ENCODE measurements at places on chromosomes 6 and 20.
A peak's percentile ranks its signal among the peaks of the same experiment; 100 is the strongest.

- DNase-seq = no peak
These were observed 19.2 kb downstream of the C6orf89 start for GRCh38 chr6:36904851-36905393.

DNA sequence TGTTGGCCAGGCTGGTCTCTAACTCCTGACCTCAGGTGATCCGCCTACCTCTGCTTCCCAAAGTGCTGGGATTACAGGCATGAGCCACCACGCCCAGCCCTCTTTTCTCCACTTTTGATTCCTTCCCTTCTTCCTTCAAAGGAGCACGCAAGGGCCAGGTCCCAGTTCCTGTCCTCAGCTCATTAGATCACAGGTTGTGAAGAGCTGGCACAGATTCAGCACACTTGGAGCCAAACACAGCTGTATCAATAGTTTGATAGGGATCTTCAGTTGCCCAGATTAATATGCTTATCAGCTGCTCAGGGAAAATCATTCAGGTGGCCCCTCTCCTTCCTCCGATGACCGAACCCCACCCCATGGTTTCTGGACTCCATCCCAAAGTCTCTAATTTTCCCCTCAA lies 14.4 kb upstream of the SLC22A23 start:
- no peak for DNase-seq

DNA sequence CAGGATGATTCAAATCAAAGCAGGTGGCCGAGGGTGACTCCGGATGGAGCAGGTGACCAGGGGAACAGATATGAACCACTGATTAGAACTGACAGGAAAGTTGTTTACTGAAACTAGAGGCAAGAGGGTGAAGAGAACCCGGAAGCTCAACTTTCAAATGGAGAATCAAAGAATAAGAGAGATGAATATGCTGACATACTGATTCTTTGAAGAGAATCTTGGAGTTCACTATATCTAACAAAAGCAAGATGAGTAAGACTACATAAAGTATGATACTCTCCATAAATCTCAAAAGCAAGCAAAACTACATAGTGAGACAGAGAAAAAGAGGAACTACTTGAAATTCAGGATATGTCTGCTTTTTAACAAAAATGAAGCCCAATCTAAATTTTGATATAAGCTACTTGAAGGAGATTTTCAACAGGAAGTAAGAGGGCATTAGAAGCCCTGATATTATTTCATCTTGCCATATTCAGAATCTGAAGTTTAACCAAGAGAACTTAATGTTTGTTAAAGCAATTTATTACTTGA lies 4.0 kb upstream of the UBD start:
- no peak for DNase-seq

GRCh38 chr6:72984981-72985665 lies 240.2 kb downstream of the KHDC1L start:
- peak; percentile 81 for DNase-seq

- DNase-seq = no peak
These were observed 101.6 kb downstream of the MTFR2 start for GRCh38 chr6:136148523-136148922.

DNA sequence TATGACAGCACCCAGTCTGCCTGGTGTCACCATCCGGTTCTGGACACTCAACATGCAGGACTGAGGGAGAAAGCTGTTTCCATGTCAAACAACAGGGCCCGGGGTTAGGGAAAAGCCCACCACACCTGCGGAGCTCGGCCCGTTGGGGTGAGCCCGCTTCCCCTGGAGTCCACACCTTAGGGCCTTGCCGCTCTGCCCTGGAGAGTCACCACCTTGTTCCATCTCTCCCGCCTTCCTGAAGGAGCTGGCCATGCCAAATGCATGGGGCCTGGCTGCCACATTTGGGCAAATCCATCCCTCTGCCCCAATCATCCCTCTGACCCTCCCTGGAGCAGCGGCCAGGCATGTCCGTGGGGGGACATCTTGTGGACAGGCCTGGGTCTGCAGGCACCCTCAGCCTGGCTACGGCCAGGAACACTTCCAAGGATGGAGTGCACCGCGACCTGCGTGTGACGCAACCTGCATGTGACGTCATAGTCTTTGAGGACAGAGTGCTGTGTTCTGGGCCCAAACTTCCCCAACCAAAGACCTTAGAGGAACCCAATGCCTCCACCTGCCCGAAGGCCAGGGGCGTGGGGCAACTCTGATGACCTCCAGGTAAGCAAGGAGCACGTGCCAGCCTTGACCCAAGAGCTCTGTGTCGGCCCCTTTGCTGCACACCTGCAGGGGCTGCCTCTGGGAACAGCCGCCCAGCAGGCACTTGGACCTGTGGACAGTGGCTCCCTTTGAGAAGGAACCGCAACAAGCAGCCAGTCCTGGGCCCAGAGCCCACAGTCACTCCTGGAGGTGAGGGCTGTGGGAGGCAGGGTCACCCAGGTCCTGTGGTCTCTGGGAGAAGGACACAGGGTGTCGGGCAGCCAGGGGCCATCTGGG lies 1.7 kb downstream of the CABLES2 start:
- DNase-seq = peak; percentile 37

GRCh38 chr20:41716911-41717310 lies 98.7 kb upstream of the CHD6 start:
- DNase-seq = no peak

DNA sequence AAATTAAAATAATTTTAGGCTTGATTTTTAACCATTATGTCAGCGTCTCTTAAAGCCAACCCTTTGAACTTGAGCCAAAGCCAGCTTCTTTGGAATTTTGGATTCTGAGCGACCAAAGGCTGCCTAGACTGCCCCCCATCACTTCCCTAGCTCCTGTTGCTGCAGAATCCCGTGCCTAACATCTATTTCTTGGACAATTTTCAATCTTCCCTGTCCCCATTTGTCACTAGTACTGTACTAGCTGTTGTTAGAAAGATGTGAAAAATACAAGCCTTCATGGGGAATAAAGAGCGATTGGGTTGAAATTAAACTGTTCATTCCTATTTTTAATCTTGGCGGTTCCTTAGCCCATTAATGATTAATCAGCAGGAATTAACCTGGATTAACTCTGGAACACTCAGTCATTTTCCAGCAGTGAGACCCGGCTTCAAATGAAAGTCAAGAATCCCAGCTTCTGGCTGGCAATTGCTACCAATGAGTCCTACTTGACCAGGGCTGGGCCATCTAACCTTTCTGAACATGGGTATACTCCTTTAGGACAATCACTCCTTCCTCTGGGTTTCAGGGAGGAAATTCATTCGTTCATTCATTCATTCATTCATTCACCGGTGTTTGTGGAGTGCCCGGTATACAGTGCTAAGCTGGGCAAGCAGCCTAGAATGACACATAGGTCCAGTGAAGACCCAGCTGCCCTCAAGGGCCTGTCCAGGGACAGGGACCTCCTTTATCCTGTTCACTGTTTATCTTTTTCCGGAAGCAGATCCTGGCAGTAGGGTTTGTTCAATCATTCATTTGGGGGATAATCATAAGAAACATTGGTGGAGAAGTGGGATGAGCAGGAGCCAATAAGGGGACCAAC lies 1.4 kb upstream of the RRBP1 start:
- DNase-seq = no peak

- DNase-seq = peak; percentile 53
These were observed 96.1 kb upstream of the BHLHE23 start for GRCh38 chr20:63102721-63103375.

DNA sequence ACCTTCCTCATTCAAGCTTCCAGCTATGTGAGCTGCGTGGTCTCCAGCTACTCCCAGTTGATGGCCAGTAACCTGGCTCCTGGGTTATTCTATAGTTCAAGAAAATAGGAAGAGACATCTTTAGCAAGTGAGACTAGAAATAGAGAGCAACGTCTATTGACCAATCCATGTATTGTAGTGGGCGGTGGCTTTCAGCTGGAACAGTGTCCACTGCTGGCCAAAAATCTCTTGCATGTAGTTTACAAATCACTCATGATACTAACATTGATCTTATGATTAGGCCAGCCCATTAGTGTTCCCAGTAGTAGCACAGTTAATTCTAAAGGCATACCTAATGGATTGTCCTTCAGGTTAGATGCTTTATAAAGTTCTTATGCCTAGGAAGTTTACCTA lies 58.9 kb upstream of the SCP2D1 start:
- DNase-seq = no peak

- peak; percentile 69 for DNase-seq
These were observed 14.5 kb downstream of the CSNK2A1 start for GRCh38 chr20:528923-529604.

DNA sequence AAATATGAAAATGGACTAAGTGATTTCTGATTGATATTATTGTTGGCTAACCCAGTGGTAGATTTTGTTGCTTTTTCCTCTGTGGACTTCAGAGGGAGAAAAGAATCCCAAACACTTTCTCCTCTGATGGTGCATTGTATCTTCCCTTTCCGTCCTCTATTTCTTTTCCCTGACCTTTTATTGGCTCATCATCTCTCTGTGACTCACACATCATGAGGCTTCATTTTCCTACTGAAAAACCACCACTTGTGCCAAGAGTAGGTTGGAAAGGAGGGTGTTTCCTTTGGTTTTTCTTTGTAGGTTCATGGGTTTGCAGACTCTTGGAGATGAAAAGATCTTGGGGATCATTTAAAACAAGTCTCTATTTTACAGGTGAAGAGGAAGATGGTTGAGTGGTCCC lies 311.7 kb upstream of the JAG1 start:
- peak; percentile 56 for DNase-seq

GRCh38 chr6:28789553-28790083 lies 134.2 kb downstream of the TRIM27 start:
- DNase-seq = peak; percentile 71

DNA sequence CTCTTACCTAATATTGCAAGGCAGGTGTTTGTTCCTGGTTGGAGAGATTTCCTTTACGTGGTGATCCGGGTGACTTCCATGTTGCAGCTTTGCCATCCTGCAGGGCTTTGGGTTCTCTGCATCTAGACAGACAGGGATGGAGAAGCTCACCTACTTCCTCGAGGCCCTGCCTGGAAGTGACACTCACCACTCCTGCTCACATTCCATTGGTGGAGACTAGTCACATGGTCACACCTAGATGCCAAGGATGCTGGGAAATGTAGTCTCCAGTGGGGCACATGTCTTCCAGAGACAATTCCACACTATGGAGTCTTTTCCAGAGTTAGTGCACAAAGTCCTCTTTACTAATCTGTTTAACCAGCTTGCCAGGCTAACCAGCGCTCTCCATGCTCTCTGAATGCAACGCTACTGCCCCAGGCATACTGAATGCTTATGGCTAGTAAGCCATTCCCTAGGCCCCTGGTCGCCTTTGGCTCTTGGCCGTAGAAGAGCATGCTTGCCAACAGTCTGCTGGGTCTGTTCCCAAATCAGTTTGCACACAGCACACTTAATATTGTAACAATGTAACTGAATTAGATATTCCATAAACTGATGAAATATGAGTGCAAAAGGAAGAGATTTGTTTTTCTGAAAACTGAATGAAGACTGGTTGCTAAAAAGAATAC lies 6.7 kb upstream of the KCNK15 start:
- peak; percentile 73 for DNase-seq

GRCh38 chr6:10578723-10579122 lies 57.6 kb downstream of the GCNT2 start:
- no peak for DNase-seq

Measured in fibroblast of skin of right biceps (primary cell).